Activated T-helper 17 cell treated with anti-CD3 and anti-CD28 coated beads, Interleukin-2, amount 50 U/mL, for 72 hours (primary cell): ENCODE measurements at places on chromosomes 5 and 9. TPM values are rescaled to one million over a fixed set of nuclear protein-coding genes. Genes with fewer than 3 reads are reported as not detected.

HNRNPA0 gene
- total RNA-seq = 35.5 TPM

INSL6 gene
- total RNA-seq = not detected

LCN9 gene
- total RNA-seq = not detected

SPATA31D4 gene
- not detected for total RNA-seq

NME5 gene
- not detected for total RNA-seq

ARSI gene
- not detected for total RNA-seq

TTC23L gene
- total RNA-seq = 0.08 TPM

- no peak for ATAC-seq
Measured at GRCh38 chr9:136310273-136311030, 6.6 kb upstream of the CCDC187 start.

DNA sequence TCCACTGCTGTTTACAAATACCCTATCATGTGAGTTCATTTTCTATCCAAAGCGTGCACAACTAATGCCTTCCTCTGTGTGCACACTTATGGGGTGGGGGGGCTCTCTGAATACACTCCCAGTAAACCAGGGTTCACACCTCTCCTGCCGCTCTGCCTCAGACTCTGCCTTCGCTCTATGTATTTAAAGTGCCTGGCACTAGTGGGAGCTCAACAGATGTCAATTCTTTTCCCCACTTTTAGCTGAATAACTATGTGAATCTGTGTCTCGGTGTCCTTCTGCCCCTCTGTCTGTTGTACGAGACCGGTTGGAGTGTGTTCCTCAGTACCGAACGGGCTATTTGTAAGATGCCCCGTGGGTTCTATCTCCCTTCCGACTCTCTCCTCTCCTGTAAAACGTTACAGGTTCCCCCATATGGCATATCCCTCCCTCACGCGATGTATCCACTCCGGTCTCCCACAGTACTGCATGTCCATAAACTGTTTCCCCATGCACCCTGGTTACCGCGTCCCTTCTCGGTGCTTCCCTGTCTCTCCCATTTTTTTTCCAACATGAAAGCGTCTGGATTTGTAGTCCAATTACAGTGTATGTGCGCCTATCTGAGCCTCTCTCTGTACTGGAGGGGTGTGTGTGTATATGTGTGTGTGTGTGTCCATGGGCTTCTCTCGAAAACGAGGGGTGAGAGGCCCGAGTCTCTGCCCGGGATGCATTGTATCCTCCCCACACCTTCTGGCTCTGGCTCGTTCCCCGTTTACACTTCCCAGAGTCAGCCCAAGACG lies 1.6 kb downstream of the ELL2 start:
- no peak for ATAC-seq

- peak; percentile 34 for ATAC-seq
Measured at GRCh38 chr9:124285903-124286291, 28.1 kb downstream of the NEK6 start.

DNA sequence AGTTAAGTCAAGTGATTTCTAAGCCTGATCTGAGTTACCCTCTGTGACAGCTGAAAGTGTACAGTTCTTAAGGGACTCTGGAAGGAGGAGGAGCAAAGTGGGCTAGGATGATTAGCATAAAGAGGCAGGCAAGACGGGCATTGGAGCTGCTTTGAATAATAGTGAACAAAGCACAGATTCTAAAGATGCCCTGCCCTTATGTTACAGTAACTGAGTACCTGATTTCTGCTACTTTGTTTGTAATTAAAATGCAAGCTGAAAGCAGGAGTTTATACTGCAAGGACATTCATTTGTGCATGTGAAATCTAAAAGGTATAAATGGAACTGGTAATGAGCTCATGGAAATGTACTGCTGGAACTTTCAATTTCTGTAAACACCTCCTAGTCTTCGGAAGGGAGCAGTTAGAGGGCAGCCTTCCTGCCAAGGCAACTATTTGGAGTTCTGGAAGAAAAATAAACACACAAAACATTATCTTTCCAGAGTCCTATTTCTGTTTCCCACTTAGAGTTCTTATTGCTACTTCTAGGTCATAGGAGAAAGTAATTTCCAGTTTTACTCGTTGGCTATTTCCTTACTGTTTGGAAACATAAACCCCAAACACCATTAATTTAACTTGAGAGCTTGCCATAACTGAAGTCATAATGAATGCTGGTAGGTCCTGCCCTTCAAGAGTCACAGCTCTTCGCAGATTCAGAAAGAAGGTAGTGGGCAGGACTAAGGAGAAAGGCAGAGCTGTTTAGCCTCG lies at the start of gene RANBP3L:
TSS of gene RANBP3L (minus strand) at position 45 of the 746 bp plus-strand sequence. CDS start 486 bp downstream, outside the sequence.
- ATAC-seq = peak; percentile 45

DNA sequence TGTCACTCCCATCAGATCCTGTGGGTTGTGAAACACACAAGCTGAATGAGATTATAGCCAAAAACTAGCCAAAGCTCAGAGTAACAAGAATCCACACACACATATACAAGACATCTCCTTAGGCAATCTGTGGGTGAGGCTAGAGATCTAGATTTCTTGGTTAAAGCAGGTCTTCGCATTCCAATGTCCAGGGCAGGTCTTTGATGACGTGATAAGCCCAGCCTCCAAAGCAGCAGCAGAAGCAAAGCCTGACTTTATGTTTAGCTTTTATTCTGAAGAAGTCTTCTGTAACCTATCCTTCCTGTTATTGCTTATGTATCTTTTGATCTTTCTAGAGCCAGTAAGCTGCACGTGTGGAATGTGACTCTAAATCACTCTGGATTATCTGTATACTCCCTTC lies 199.1 kb upstream of the SLC30A5 start:
- ATAC-seq = no peak

GRCh38 chr5:76199336-76200318 lies 116.4 kb downstream of the SV2C start:
- peak; percentile 53 for ATAC-seq

DNA sequence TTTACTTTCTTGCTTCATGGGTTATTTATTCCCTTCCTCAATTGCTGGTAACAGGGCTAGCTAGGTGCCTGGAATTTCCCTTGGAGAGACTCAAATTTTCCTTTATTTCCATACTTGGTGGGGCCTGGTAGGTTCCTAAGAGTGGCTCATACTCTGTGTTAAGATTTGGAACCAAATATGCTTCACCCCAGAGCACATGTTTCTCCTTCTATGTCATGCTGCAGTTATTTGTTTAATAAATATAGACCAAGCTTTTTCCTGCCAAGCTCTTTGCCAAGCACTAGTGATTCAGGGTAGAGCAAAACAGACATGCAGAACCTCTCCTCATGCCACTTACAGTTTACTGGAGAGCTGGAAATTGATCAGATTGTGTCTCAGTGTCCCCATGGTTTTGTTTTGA lies 290.3 kb upstream of the SGCD start:
- ATAC-seq = no peak

GRCh38 chr5:63022403-63022802 lies 443.8 kb downstream of the LRRC70 start:
- no peak for ATAC-seq

DNA sequence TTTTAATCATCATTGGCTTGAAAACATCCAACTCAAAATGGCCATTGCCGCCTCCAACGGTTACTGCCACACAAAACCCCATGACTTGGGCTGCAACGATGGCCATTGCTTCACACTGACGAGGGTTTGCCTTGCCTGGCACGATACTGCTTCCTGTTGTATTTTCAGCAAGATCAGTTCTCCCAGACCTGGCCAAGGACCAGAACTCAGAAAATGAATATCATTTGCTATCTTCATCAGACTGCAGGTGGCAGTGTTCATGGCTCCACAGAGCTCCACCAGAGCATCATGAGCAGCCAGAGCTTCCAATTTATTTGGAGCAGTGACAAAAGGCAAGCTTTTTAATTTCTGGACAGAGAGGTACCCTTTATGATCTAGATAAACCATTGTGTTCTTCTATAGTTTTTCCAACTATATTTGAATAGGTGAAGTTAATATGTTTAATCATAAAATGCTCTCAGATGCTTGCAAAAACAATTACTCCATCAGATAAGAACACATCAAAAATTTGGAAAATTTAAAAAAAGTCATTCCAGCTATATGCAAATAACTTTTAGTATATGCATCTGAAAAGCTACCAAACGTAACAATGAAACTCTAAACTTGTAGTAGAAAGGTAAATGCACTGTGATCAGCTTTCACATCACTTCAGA lies 10.4 kb downstream of the AMACR start:
- peak; percentile 72 for ATAC-seq

- ATAC-seq = peak; percentile 60
Measured at GRCh38 chr9:71270554-71270953, 149.1 kb upstream of the TRPM3 start.

- no peak for ATAC-seq
Measured at GRCh38 chr5:158139161-158139560, 280.2 kb upstream of the CLINT1 start.

- no peak for ATAC-seq
Measured at GRCh38 chr5:65105301-65105700, 336.6 kb downstream of the CWC27 start.

GRCh38 chr9:15354713-15355112 lies 47.7 kb upstream of the TTC39B start:
- ATAC-seq = no peak
